ENCODE measurements at places on chromosomes 1 and 21.

- DNase-seq, result no peak
These were observed 239.0 kb upstream of the PTBP2 start for GRCh38 chr1:96482616-96483015.

GRCh38 chr21:42862774-42863503, 16.4 kb downstream of the WDR4 start:
- no peak for DNase-seq

DNA sequence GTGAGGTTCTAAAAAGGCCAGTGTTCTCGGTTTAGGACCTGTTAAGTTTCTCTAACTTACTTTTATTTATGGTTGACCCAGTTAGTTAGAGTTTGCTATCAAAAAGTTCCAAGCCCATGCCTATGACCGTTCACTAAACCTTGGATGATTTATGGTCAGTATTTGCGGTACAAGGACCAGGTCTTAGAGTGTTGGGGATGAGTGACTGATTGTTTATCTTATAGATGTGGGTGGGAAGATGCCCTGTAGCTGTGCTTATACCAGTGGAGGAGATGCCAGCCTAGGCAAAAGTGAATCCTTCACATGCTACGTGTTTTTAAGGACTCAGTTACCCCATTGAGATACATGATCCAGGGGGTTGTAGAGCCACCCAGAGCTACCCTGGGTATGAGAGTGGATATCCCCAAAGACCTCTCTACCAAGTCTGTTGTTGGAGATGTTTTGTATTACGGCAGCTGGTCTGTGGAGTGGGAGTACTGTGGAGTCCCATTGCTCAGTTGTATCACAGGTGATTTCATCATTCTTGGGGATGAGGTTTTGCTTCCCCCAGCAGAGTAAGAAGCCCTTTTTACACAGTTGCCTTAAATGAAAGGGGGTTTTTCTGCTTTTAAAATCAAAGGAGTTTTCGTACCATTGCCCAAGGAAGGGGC, 2.1 kb downstream of the SLC22A15 start:
- no peak for DNase-seq

GRCh38 chr1:216651826-216652418, 71.3 kb downstream of the ESRRG start:
- DNase-seq, result no peak

DNA sequence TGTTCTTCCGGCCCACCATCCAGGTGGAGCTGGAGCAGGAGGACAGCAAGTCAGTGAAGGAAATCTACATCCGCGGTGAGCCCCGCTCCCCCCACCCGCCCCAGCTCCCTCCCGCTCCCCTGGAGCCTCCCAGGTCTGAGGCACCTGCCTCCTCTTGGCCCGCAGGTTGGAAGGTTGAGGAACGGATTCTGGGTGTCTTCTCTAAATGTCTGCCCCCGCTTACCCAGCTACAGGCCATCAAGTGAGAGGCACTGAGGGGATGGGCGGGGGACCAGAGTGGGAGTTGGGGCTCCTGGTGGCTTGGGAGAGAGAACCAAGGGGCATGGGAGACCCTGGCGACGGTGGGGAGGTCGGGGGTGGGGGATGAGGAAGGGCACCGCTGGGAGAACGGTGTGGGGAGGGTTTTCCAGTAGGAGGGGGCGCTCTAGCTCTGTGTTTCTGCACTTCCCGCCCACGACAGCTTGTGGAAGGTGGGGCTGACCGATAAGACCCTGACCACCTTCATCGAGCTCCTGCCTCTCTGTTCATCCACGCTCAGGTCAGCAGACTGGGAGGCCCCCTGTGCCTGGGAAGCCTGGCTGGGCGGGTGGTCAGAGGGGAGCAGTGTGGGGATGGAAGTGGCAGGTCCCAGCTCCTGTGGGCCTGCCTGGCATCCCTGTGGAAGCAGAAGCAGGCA, 4.2 kb downstream of the LRRC71 start:
- no peak for DNase-seq

DNA sequence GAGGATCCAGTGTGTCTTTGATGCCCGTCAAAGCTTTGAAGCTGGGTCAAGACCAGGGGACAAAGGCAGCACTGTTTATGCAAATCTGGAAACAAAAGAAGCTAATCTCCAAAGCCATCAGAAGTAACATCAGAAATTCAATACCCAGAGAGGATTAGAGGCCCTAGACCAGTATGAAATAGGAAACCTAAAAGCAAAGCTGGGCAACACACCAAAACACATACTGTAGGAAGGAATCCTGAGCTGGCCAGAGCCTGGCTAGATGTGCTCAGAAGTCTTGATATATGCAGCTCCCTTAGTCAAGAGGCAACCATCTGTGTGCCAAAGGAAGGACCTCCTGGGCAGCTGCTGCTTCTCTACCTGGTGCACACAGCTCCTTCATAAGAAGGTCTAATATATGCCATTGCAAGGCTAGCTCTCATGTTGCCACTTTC, 12.3 kb downstream of the COLGALT2 start:
- no peak for DNase-seq

DNA sequence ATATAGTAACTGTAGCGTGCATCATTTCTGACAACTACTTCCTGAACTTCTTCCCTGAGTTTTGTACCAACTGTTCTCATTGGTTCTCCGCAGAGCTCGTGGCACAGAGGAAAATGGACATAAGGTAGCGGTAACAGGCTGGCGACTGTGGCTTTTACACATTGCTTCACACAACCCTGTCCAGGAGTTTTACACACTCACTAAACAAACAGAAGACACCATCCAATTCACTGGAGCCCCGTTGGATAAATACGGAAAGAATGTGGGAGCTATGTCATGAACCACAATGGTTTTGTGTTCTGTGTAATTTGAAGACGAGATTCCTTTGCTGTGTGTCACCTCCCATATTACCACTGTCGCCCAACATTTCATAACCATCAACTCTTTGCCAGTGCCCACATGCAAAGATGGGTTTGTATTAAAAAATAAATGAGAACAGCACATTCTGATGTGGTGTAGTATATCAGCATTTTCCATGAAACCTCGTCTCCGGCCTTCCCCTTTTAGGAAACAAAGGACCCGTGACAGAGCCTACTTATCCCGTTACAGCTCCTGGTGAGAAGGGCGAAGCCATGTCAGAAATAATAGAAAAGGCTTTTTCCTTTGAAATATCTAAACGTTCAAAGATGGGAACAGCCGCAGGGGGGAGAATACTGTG, 47.4 kb upstream of the ENAH start:
- no peak for DNase-seq

GRCh38 chr1:24540051-24540905, 15.6 kb upstream of the NCMAP start:
- no peak for DNase-seq

DNA sequence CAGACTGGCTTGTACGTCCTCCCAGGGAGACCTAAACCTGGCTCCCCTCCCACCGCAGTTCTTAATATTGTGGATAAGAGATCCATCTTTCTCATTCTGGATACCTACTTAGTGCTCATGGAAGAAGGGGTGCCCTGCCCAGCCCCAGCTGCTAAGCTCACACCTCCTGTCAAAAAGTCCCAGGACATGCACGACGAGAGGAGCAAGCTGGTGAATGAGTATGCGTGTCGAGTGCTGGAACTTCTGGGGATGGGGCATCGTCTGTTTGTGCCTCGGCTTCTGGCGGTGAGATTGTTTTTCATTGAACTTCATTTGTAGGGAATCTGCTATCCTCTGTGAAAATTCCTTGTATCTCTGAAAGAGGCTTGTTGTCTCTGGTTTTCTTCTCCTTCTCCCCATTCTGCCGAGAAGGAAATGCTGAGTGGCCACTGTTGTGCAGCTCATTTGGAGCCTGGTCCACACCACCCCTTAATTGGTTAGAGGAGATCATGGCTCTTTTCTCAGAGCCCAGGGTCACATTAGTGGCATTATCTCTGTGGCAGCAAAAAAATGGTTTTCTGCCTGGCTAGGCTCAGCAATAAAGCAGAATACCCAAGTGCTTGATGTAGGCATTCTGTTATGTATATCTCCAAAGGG, 199.4 kb upstream of the CACYBP start:
- no peak for DNase-seq

DNA sequence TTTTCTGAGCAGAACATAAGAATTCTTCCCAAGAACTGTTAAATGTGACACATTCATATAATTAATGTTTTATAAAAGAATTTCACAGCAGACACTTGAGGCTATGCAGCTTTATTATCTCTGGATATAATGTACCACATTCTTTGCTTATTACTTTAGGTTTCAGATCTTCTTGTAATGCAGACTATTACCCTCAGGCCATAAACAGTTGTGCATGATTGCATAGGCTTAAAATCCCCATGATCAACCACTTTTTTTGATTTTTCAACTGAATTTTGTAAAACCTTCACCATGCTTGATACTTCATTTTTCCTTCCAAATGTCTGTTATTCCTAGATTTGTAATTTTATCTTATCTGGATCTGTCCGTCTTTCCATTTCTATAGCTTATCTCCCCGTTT, 1355.7 kb downstream of the BRINP3 start:
- no peak for DNase-seq

DNA sequence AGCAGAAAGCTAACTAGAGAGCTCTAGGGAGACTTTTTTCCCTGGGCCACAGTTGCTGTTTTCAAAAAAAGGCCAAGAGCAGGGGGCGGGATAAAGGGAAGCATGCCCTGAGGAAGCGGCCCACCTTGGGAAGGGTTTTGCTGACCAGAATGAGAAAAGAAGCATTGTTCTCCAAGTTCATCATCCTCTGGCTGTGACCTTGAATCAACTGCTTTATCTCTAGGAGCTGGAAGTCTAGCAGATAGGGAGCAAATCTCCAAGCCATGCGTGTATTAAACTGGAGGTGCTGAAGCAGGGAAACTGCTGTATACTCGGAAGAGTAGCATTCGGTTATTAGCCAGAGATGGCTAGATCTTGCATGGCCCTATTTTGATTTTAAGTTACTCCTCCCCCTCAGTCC, 64.8 kb downstream of the ATP2B4 start:
- DNase-seq, result no peak

DNA sequence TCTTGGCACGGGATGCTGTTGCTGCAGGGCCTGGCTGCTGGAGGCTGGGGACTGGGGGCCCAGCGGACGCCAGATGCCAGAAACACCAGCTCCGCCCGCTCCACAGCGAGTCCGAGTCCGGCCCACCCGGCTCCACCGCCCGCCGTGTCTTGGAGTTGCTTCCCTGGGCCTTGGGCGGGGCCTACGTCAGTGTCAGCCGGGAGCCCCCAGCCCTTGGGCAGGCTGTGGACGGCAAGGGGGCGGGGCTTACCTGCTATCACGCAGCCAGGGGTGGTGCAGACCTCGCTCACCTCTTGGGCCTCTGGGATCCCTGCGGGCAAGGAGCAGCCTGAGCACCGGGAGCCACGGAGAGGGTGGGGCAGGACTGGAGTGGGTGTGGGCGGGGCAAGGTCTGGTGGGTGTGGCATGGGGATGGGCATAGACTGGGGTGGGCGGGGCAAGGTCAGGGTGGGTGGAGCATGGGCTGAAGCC, 21.8 kb downstream of the MMEL1 start:
- DNase-seq, result no peak

- no peak for DNase-seq
These were observed 375.1 kb upstream of the ZP4 start for GRCh38 chr1:238265866-238266265.

- no peak for DNase-seq
These were observed 57.1 kb upstream of the ID3 start for GRCh38 chr1:23616292-23616824.

GRCh38 chr21:45555557-45556301, 13.5 kb upstream of the SLC19A1 start:
- DNase-seq, result peak; percentile 59

- no peak for DNase-seq
These were observed 330.4 kb upstream of the ESRRG start for GRCh38 chr1:217053676-217054075.

GRCh38 chr1:177032434-177032833, 132.1 kb downstream of the ASTN1 start:
- DNase-seq, result no peak

DNA sequence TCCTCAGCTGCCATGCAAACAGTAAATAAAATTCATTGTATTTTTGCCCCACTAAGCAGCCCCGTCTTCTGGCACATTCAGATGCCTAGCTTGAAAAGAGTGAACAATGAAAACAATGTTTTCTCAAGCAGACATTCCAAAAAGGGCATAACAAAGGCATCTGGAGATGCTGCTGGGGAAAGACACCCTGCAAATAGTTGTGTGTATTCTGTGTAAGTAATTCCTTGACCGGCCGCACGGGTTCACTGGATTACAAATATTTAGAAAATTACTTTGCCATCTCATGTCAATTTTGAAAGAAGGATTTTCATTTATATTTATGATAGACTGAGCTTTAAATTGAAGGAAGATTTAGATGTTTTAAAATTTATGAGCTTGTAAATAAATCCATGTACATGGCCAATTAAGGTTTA, 142.2 kb downstream of the SLC45A1 start:
- DNase-seq, result no peak

GRCh38 chr1:70864302-70864701, 183.3 kb downstream of the PTGER3 start:
- DNase-seq, result no peak

DNA sequence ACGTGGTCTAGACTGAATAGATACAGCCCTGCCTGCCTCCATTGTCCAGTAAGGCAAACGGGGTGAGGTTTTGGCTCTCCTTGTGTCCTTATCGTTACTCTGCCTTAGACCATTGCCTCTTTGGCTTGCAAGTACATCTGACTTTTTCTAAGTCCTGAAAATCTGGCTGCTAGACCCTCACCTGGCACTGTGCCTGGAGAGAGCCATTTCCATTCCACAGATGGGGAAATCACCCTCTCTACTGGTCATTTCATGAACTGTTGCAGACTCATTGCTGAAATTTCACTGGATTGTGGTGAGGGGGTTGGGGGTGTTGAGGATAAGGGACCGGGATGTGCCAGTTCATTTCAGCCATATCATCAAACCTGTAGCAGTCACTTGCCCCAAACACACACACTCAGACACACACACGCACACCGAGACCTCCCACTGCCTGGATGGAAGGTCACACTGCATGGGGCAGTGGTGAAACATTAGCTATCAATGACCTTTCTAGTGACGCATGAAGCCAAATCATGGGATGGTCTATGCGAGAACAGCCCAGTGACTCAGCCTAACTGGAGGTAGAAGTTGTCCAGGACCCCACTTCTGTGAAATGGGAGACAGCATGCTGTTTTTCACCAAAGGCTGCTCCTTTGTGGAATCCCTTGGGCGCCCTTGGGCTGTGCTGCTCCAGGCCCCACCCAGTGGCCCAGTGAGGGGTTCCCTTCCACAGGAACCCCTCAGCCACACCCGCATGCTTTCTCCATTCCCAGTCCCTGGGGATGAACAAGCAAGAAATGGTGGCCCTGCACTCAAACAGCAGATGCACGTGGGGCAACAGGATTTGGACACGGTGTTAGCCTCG, 34.9 kb upstream of the VASH2 start:
- no peak for DNase-seq

GRCh38 chr1:153220606-153221303, 3.4 kb downstream of the PRR9 start:
- DNase-seq, result no peak

- DNase-seq, result no peak
These were observed 16.1 kb downstream of the WLS start for GRCh38 chr1:68216089-68216772.

- DNase-seq, result no peak
These were observed 66.2 kb upstream of the HMCN1 start for GRCh38 chr1:185668013-185668412.

DNA sequence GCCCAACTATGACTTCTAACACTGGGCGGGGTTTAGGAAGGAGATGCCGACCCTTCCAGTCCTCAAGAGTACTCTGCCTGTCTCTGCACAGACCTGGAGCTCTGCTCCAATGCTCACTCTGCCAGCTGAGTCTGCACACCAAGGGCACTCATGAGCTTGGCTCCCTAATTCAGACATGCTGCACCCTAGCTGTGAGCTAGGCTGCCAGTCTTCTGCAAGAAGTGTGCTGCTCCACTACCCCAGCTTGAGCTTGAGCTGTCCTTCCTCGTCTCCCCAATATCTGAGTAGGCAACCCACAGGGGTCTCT, 13.2 kb downstream of the TP53BP2 start:
- DNase-seq, result no peak

GRCh38 chr1:228984646-228985631, 249.7 kb downstream of the RHOU start:
- DNase-seq, result no peak
